ENCODE measurements at places on chromosomes 6 and 20.

- H3K36me3 ChIP-seq, result no peaks in the 10 kb centered on the region
- H3K27me3 ChIP-seq, result peaks cover 11% of the 10 kb centered on the region
- no peak overlapping the region for H3K4me3 ChIP-seq
- no peak overlapping the region for H3K27ac ChIP-seq
- H3K4me1 ChIP-seq, result peaks cover 7% of the 10 kb centered on the region
These were observed 119.7 kb downstream of the MYLK4 start for GRCh38 chr6:2630891-2631571.

DNA sequence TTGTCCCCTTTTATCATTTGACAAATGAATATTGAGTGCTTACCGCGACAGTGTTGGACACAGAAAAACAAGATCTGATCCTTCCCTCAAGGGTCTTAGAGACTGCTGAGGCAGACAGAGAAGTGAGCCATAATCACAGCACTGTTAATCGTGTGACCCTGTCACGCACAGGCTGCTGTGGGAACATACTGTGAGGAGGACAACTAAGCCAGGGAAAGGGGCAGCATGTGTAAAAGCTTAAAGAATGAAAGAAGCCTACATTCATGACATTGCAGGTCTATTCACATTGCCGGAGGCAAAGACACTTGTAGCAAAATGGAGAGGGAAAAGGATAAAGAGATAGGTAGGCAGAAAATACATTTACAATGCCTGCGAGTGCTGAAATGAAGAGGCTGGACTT lies 32.7 kb downstream of the TRDN start:
- H3K4me3 ChIP-seq, result no peak overlapping the region
- DNase-seq, result no peak
- H3K4me1 ChIP-seq, result no peaks in the 10 kb centered on the region
- no peaks in the 10 kb centered on the region for H3K36me3 ChIP-seq
- H3K27me3 ChIP-seq, result no peaks in the 10 kb centered on the region

DNA sequence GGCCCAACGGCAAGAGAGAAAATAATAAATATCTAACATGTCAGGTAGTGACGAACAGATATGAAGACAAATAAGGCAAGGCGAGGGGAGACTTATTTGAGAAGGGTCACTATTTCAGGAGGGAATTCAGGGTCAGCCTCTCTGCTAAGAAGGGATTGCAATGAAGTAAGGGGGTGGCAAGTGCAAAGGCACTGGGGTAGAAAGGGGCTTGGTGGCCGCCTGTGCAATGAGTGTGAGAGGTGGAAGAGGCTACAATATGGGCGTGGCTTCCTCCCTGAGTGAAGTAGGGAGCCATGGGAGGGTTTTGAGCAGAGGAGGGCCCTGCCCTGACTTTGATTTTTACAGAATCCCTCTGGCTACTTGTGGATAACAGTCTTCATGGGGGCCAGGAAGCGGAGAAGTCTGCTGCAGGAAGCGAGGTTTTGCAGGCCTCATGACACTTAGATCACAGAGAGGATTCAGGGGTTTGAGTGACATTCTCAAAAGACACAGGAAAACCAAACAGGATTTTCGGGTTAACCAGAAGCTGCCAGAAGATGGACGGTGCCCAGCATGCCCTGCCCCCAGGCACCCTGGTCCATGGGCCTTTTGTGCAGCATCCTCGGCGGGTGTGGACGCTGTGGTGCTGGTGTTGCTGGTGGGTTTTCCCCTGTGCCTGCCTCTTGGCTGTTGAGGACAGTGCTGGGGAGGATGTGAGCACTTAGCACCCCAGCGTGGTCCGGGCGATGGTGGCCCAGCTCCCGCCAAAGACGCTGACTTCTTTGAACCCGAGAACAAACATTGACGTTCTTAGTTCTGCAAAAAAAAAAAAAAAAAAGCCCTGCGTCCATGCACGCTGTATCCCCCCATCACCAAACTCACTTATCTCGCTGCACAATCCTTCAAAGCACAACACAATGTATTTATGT lies 124.2 kb upstream of the PTPN1 start:
- no peaks in the 10 kb centered on the region for H3K36me3 ChIP-seq
- H3K27ac ChIP-seq, result no peak overlapping the region
- no peak for DNase-seq
- H3K4me3 ChIP-seq, result peak overlapping the region; percentile 28
- peaks cover 59% of the 10 kb centered on the region for H3K4me1 ChIP-seq

- no peaks in the 10 kb centered on the region for H3K27me3 ChIP-seq
- H3K4me3 ChIP-seq, result no peak overlapping the region
- DNase-seq, result no peak
- H3K27ac ChIP-seq, result no peak overlapping the region
- H3K4me1 ChIP-seq, result no peaks in the 10 kb centered on the region
These were observed 24.0 kb upstream of the ZMYND8 start for GRCh38 chr20:47380481-47380880.

DNA sequence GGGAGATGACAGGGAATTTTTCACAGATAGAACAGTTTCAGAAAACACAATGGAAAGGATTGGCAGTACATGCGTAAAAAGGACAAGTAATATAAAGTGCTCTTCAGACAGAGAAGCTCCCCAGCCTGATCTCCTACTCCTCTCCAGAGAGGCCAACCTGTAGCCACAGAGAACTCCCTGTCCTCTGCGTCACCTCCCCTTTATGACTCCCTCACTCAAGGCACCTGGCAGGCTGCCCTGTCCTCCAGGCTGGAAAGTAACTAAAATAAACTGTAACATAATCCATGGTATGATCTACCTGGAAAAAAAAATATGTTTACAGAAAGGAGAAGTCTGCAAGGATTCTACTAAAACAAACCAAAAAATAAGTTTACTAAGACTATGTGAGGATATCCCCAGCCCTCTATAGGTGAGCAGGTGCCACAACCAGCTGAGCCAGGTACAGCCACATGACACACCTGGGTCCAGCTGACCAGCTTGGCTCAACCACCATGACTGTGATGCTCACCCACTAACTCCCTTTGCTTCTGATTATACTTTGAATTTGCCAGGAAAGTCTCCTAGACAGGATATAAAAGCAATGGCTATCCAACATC lies 29.2 kb downstream of the MBOAT1 start:
- no peak overlapping the region for H3K4me3 ChIP-seq
- no peak for DNase-seq
- no peak overlapping the region for H3K27ac ChIP-seq
- peaks cover 5% of the 10 kb centered on the region for H3K36me3 ChIP-seq
- H3K27me3 ChIP-seq, result no peaks in the 10 kb centered on the region

- H3K4me3 ChIP-seq, result no peak overlapping the region
- H3K36me3 ChIP-seq, result no peaks in the 10 kb centered on the region
- DNase-seq, result no peak
- H3K27me3 ChIP-seq, result peaks cover 59% of the 10 kb centered on the region
- H3K27ac ChIP-seq, result no peak overlapping the region
These were observed 798 bp upstream of the SNAP91 start for GRCh38 chr6:83709748-83710050.

- no peak for DNase-seq
- peaks cover 16% of the 10 kb centered on the region for H3K4me1 ChIP-seq
- H3K27ac ChIP-seq, result no peak overlapping the region
- no peaks in the 10 kb centered on the region for H3K36me3 ChIP-seq
These were observed 4.0 kb downstream of the DLL1 start for GRCh38 chr6:170286934-170287265.

GRCh38 chr6:112827793-112828192 lies 480.7 kb downstream of the RFPL4B start:
- no peak for DNase-seq
- H3K36me3 ChIP-seq, result no peaks in the 10 kb centered on the region
- no peak overlapping the region for H3K4me3 ChIP-seq
- no peak overlapping the region for H3K27ac ChIP-seq

GRCh38 chr6:2969549-2969948 lies 1.8 kb downstream of the SERPINB6 start:
- no peak overlapping the region for H3K27ac ChIP-seq
- no peak for DNase-seq
- peaks cover 25% of the 10 kb centered on the region for H3K4me1 ChIP-seq
- H3K27me3 ChIP-seq, result no peaks in the 10 kb centered on the region

DNA sequence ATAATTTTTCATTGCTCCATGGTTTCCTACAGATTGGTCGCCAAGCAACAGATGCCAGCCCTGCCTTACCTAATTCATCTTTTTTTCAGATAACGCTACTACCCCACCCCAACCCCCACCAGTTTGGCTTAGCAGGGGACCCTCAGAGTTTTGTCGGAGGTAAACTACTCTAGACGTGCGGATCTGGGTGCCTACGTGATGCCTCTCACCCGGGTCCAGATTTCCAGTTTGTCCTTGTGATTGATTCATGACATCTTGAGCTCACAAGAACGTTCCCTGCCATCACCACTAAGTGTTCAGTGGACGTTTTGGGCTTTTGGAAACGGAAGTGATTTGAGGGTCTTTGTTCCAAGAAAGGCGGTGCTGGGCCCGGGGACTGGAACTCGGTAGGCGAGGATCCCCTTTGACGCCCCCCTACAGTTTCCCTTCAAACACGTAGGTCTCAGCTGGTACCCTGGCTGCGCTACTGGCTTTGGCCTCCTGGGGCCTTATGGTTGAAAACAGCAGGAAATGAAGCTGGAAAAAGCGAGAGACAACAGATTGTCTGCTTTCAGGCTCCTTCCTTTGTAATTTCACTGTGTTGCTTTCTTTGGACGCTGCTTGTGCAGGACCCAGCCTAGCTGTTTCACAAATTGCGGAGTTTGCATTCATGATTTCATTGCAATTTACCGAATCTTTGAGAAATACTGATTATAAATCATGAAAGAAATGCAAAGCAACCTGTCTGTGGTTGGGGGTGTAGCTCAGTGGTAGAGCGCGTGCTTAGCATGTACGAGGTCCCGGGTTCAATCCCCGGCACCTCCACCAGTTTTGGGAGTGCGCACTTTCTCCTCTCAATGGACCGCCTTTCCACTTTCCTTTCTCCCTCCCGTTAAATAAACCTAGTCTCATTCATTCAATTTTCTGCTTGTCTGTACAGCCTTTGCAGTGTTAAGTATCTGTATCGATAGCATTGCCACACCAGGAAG lies 81.0 kb downstream of the GPX5 start:
- DNase-seq, result no peak

DNA sequence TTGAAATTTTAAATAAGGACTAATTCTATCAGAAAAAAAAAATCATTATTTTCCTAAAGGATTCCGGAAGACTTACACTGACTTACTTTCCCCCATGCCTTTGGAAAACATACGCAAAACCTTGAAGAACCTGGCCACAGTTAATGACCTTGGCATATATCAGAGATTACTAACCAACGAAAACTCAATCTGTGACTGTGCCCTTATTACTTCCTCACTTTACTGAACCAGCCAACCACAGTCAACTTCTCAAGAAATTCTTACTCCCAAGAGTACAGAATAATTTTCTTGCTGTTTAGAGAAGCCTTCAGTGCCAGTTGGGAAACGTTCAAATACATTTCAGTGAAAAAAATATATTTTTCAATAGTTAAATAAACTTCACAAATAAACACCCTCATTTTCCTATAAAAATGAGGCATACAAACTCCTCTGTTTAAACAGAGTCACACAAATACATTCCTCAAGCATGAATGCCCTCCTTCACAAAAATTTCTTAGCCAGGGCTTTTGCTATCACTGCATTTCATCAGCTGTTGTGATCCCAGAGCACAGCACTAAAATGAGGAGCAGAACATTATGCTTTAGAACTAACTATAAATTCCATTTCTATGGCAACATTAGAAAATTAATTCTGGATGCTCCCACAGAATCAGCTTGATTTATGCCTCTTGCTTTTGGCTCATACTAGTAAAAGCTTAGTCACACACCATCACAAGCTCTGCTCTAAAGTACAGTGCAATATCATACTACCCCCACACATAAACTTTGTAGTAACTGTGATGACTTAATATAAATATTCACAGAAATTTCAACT lies 117.6 kb downstream of the DST start:
- no peaks in the 10 kb centered on the region for H3K27me3 ChIP-seq
- no peak overlapping the region for H3K4me3 ChIP-seq
- peaks cover 44% of the 10 kb centered on the region for H3K36me3 ChIP-seq
- DNase-seq, result no peak

DNA sequence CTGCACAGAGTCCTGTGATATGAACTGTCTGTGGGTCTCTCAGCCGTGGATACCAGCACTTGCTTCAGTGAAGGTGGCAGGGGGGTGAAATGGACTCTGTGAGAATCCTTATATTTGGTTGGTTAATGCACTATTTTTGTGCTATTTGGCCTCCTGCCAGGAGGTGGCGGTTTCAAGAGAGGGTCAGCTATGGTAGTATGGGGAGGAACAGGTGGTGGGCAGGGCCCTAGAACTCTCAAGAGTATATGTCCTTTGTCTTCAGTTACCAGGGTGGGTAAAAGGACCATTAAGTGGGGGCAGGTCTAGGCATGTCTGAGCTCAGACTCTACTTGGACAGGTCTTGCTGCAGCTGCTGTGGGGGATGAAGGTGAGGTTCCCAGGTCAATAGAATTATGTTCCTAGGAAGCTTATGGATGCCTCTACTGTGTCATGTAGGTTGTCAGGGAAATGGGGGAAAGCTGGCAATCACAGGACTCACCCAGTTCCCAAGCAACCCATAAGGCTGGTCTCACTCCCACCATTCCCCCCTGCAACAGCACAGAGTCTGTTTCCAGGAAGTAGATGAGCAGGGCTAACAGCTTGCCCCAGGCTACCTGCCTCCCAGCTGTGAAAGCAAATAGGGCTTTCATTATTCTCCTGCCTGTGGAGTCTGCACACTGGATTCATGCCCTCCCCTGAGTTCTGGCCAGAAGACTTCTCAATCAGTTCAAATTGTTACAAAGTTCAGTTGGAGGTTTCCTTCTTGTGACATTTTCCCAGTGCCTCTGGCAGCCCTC lies 56.8 kb upstream of the PHIP start:
- H3K4me1 ChIP-seq, result no peaks in the 10 kb centered on the region
- no peaks in the 10 kb centered on the region for H3K27me3 ChIP-seq
- DNase-seq, result no peak
- no peak overlapping the region for H3K4me3 ChIP-seq
- no peak overlapping the region for H3K27ac ChIP-seq
- H3K36me3 ChIP-seq, result no peaks in the 10 kb centered on the region

GRCh38 chr6:159229651-159230051 lies 60.5 kb downstream of the FNDC1 start:
- H3K4me1 ChIP-seq, result no peaks in the 10 kb centered on the region
- H3K36me3 ChIP-seq, result no peaks in the 10 kb centered on the region
- H3K27me3 ChIP-seq, result peaks cover 33% of the 10 kb centered on the region
- no peak overlapping the region for H3K4me3 ChIP-seq

DNA sequence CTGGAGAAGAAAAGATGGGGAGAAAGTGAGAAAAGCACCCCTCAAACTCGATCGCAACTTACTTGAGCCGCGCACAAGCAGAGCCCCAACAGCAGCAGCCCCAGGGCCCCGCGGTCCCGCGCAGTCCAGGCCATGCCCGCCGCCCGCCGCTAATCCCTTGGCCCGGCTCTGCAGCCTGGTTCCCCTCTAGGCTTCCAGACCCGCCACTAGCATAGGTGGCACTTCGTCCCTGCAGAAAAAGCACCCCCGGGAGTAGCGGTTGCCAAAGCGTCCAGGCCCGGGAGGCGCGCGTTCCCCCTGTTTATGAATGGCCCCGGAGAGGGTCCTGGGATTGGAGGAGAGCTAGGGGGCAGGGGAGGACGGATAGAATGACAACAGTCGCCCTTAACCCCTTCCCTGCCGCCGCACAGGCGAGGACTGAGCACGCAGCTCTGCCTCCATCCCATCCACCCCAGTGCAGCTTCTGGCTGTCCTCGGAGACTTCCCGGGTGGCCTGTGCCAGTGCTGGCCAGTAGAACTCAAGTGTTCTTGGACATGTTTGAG lies 19.9 kb downstream of the COL9A1 start:
- no peak overlapping the region for H3K27ac ChIP-seq
- H3K27me3 ChIP-seq, result peaks cover 30% of the 10 kb centered on the region
